ENCODE measurements at places on chromosomes 5 and 9. TPM values are rescaled to one million over a fixed set of nuclear protein-coding genes. Genes with fewer than 3 reads are reported as not detected.

Gene FCN2
- polyA plus RNA-seq, result 3.7 TPM

Gene SLC22A4
- polyA plus RNA-seq, result 1.7 TPM

DNA sequence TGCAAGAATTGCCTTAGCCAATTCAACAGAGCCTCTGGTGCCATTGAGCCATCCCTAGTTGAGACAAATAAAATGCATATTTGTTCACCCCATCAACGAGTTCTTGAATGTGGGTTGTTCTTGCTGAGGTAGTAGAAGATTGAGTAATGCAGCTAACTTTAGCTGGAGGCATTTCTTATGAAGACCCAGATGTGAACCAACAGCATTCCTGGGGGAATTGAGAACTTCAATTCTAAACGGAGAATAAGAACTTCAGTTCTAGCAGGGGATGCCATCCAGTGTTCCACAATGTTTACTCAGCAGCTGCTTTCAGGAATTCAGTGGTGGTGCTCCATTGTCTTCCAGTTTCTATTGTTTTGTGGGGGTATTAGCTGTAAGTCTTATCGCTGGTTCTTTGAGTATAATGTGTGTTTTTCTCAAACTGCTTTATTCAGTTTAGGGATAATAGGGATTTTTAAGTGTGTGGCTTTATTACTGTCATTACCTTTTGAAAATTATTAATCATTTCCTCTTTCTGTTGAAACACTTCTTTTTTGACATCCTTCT, 1968.2 kb upstream of the NUDT12 start:
- no peak for DNase-seq

- DNase-seq, result no peak
These were observed 426.3 kb upstream of the MEF2C start for GRCh38 chr5:89309268-89309667.

DNA sequence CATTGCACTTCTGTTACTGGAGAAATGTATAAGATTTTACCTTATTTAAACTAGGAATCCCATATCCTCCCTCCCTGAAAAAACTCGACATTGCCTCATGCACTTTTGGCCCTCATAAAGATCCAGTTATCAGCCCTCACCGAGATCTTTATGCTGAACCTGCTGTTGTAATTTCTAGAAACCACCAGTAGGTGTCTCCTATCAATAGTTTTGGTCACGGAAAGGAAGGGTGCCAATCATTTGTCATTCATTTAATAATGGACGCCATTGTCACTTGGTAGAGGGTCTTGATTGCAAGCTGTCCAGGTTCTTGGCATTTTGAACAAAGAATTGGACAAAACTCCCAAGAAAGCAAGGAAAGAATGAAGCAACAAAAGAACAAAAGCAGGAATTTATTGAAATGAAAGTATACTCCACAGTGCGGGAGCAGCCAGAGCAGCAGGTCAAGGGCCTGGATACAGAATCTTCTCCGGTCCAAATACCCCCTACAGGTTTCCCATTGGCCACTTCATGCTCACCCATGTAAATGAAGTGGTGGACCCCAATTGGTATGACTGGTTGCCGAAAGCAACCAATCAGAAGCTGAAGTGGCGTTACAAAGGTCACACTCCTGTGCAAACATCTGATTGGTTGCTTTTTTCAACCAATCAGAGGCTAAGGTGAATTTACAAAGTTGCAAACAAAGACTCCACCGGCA, 524.3 kb downstream of the PSAT1 start:
- DNase-seq, result no peak

DNA sequence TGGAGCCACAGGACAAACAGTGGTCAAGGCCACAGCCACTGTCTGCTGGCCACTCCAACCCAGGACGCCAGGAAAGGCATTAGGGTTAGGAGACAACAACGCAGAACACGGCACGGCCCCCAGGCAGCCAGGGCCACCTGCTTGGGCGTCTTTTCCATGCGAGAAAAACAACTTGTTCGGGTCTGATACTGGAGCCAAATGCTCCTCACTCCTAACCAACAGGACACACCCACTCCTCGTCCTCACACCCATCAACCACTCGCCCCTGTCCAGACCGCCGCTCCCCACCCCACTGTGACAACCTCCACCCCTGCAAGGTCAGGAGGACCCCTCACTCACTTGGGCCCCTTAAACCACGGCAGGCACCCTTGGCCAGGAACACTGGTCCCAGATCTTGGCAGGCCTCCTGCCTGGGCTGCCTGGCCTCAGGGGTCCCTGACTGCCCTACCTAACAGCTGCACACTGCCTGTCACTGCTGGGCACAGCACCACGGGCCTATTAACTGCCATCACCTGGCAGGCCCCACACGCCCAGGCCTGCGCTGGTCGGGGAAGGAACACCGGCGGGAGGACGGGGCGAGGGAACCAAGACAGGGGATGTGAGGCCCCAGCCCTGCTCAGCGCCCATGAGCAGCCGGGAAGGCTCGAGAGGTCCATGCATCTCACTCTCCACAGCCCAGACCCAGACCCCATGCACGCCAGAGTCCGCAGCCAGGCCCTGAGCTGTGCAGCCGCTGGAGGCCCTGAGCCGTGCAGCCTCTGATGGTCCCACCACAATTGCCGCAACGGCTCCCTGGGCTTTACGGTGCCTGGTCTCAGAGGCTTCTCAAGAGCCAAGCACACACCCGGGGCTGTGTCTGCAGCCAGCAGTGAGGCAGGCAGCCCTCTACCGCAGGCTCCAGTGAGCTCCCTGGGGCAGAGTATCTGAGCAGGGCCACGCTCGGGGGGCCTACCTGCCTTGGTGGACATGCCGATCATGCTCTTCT, 13.8 kb downstream of the CLPTM1L start:
- DNase-seq, result peak; percentile 73

DNA sequence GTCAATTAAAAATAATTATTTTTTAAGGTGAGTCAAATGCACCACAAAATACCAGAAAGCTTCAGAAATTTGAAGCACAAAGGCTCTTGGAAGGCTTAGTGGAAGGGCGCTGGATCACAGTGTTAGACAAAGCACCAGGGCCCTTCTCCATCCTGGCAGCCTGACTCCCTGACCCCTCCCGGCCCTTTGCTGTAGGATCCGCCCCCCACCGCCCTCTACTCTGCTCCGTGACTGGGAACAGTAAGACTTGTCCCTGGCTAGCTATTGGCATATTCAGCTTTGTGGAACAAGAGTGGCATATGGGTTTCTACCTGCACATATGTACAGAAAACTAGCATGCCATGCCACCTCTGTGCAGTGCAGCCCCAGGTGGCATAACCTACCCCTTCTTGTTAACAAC, 222.1 kb downstream of the SYK start:
- DNase-seq, result no peak

Gene PMPCA
- 48.1 TPM for polyA plus RNA-seq

Gene RAPGEF1
- 16.9 TPM for polyA plus RNA-seq

Gene NR5A1
- polyA plus RNA-seq, result 182 TPM

- no peak for DNase-seq
These were observed 417.8 kb downstream of the TMEM161B start for GRCh38 chr5:87850843-87851242.

DNA sequence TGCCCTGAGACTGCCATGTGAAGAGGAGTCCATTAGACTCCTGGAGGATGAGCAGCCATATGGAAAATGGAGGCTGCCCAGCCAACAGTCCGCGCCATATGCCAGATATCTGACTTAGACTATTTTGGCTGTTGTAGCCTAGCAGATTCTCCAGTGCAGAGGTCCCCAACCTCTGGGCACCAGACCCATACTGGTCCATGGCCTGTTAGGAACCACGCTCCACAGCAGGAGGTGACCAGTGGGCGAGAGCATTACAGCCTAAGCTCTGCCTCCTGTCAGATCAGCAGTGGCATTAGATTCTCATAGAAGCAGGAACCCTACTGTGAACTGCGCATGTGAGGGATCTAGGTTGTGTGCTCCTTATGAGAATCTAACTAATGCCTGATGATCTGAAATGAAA, 851.9 kb downstream of the NR2F1-AS1 start:
- no peak for DNase-seq

DNA sequence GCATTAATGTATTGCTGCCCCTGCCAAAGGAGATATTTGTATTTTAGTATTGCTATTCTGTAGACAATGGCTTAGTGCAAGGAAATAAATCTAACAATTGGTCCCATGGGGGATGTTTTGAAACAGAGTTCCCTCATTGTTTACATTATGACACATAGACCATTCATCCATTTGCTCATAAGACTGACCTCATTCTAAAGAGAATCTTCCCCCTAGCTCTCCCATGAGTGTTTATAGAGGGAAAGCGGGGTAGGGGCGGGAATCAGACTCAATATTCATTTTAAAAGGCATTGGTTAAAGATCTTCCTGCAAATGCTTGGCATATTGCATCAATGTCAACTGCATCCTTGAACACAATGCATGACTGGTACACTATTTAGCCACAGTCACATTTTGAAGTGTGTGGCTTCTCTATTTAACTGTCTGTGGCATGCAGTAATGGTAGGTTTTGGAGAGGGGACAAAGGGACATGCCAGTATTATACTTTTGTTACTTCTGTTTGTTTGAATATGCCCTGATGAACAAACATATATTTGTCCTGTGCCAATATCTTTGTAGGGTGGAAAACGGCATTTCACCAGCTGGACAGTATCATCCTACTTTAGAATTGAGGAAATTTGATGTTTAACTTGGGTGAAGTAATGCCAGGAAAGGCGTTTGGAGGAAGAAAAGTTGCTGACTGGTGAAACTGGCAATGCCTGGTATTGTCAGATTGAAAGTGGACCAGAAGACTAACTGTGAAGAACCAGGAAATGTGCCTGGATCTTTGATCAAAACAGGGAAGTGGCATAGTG, 84.1 kb upstream of the MEGF10 start:
- DNase-seq, result no peak

DNA sequence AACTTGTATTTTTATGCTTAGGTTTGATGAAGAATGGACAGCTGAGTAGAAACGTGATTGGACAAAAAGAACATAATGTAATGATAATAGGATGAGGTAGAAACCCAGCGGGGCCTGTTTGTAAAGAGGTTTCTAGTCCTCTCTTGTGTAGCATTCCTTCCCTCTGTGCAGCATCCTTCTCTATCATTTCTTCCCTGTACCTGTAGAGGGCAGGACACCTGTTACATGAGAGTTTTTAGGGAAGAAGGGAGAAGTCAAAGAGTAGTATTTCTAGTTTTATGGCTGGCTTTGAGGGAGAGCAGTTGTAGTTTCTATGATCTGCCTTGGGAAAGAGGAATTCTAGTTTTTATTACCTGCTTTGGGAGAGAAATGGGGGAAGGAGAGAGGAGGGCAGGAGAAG, 162.1 kb upstream of the FST start:
- no peak for DNase-seq

GRCh38 chr9:93492327-93492726, 38.9 kb upstream of the FAM120AOS start:
- DNase-seq, result no peak

DNA sequence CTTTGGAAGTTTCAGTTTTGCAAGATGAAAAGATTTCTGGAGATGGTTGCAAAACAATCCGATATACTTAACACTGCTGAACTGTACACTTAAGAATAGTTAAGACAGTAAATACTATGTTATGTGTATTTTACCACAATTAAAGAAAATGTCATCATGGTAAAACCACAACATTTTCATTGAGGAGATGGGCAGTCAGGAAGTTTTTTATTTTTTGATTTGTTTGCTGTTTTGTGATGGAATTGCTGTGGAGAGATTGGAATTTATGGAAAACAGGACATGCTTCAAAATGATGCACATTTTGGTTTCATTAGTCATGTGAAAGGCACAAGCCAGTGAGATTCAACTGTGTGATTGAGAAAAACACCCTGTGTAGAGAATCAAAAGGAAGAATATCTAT, 90.5 kb upstream of the AGXT2 start:
- no peak for DNase-seq

Gene FRMD3
- polyA plus RNA-seq, result 1.0 TPM

GRCh38 chr9:119157196-119157595, 212.0 kb downstream of the BRINP1 start:
- DNase-seq, result no peak

DNA sequence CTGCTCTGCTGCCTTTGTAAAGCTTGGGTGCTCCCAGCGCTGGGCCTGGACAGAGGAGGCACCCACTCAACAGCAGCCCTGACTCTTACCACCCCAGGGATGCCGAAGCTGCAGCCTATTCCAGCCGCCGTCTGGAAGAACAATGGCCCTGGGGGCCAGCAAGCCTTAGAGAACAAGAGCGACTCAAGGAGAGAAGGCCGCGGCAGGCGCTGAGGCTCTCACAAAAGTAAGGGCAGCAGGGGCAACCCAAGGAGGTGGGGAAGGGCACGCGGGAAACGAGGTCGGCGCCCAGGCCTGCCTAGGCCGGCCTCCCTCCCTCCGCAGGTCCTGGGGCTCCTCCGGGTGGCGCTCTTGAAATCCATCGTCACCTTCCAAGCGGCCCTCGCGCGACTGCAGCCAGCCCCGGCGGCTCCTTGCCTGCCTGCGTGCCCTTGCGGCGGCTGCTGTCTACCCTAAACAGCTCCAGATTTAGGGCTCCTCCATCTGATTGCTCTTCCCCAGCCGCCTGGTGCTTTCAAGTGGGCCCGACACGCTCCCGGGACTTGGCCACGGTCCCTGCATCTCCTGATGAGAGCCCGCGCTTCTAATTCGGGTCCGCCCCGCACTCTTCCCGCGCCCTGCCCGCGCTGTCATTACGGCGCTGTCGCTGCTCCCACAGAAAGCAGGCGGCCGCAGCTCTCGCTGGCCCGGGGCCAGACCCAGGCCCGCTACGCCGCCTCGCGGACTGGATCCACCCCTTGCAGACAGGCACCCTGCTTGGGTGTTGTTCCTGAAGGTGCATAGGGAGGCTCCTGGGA, 213.3 kb downstream of the SEMA6A start:
- peak; percentile 74 for DNase-seq

DNA sequence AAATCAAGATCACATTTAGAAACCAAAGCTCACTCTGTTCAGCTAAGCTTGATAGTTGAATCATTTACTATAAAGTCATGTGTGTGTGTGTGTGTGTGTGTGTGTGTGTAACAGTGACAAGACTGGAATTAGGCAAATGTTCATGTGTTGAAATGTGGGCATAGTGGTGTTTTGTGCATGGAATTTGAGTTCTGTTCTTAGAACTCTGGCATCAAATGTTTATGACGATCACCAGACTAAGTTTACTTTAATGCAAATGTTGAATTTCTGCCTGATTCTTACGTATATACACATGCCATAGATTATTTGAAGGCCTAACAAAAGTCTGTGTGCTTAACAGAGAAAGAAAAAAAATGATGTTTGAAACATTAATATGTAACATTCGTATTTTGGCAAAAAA, 72.8 kb upstream of the COL5A1 start:
- DNase-seq, result no peak

GRCh38 chr5:150585781-150586341, 54.6 kb upstream of the SYNPO start:
- no peak for DNase-seq

GRCh38 chr5:90613459-90613858, 54.9 kb downstream of the ADGRV1 start:
- DNase-seq, result no peak

- DNase-seq, result peak; percentile 37
These were observed 4.9 kb downstream of the TRIM52 start for GRCh38 chr5:181255836-181256578.

- DNase-seq, result no peak
These were observed 419.7 kb upstream of the BRINP1 start for GRCh38 chr9:119788921-119789320.

DNA sequence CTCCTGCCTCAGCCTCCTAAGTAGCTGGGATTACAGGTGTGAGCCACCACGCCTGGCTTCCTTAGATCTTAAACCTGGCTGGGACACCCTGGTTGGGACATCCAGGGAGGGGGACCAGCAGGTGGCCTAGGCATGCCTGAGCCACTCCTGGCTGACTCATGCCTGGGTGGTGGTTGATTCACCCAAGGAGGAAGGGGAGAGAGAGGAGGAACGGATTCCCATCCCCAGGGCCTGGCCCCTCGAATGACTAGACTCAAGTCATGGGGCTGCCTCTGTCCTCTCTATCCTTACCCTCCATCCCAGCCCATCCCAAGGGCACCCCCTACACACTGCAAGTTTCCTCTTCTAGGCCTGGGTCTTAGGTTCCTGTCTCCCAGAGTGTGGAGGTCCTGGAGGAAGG, 12.7 kb downstream of the EEIG1 start:
- DNase-seq, result peak; percentile 66

Gene BAAT
- polyA plus RNA-seq, result 0.11 TPM

Data from spleen (tissue), 13 donors.